Inflammatory macrophage treated with lipopolysaccharide for 4 hours (primary cell): ENCODE measurements at places on chromosomes 3 and 15.

DNA sequence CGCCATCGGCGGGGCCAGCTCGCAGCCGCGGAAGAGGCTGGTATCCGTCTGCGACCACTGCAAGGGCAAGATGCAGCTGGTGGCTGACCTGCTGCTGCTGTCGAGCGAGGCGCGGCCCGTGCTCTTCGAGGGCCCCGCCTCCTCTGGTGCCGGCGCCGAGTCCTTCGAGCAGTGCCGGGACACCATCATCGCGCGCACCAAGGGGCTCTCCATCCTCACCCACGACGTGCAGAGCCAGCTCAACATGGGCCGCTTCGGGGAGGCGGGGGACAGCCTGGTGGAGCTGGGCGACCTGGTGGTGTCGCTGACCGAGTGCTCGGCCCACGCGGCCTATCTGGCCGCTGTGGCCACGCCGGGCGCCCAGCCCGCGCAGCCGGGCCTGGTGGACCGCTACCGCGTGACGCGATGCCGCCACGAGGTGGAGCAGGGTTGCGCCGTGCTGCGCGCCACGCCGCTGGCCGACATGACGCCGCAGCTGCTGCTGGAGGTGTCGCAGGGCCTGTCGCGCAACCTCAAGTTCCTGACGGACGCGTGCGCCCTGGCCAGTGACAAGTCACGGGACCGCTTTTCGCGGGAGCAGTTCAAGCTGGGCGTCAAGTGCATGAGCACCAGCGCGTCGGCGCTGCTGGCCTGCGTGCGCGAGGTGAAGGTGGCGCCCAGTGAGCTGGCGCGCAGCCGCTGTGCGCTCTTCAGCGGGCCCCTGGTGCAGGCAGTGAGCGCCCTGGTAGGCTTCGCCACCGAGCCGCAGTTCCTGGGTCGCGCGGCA lies 1.8 kb downstream of the TLNRD1 start:
- no peak for DNase-seq

DNA sequence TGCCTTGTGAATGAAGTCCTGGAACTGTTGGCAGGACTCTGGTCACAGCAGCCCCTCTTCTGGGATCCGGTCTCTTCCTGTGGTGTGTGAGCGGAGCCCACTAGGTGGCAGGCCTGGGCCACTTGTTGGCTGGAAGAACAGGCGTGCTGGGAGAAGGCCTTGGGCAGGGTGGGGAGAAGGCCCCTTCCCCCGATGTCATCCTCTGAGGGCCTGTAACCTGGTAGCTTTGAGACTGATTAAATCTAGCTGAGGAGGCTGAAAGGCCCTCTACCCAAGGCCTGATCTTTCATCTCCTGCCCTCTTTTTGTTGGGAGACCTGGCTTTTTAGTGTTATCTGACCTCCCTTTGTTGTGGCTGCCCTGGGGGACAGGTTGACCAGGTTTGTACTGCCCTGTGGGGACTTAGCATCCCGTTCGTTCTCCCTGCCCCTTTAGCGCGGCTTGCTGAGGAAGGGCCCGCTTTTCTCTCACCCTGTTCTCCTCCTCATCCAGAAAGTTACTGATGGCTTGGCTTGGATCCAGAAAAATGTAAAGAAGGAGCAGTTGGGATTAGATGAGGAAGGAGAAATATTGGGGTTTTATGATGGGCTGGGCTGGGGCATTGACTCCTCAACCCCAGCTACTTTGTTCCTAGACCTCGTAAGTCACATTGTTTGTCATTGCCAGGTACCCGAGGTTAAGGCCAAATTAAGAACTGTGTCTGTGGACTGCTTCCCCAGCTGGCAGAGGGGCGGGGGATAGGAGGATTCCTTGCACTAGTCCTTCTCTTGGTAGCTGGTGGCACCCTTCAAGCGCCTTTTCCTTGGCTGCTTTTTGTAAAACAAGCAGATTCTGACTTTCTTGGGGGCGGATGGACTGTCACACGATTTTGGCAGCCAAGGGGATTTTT lies 48.5 kb downstream of the CHCHD6 start:
- peak; percentile 71 for DNase-seq

GRCh38 chr3:137222736-137223225 lies 265.0 kb downstream of the IL20RB start:
- no peak for DNase-seq

GRCh38 chr3:140754936-140755335 lies 77.1 kb downstream of the TRIM42 start:
- DNase-seq: no peak

- no peak for DNase-seq
Measured at GRCh38 chr3:168001244-168001643, 94.5 kb downstream of the GOLIM4 start.

DNA sequence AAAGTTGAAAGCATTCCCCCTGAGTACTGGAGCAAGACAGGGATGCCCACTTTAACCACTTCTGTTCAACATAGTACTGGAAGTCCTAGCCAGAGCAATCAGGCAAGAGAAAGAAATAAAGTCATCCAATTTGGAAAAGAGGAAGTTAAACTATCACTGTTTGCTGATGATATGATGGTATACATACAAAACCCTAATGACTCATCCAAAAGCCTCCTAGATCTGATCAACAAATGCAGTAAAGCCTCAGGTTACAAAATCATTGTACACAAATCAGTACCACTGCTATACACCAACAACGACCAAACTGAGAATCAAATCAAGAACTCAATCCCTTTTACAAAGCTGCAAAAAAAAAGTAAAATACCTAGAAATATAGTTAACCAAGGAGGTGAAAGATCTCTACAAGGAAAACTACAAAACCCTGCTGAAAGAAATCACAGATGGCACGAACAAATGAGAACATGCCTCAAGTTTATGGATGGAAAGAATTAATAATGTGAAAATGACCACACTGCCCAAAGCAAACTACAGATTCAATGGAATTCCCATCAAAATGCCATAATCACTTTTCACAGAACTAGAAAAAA lies 40.3 kb downstream of the RPL39L start:
- DNase-seq: peak; percentile 56

- no peak for DNase-seq
Measured at GRCh38 chr15:100588638-100589242, 13.2 kb downstream of the LINS1 start.

GRCh38 chr15:29516929-29517328 lies 247.3 kb upstream of the NSMCE3 start:
- no peak for DNase-seq

- DNase-seq: peak; percentile 69
Measured at GRCh38 chr3:46936733-46937250, 39.8 kb downstream of the CCDC12 start.

- no peak for DNase-seq
Measured at GRCh38 chr3:177705976-177706823, 508.9 kb upstream of the TBL1XR1 start.

GRCh38 chr3:172029425-172030098 lies 9.8 kb upstream of the FNDC3B start:
- peak; percentile 17 for DNase-seq

DNA sequence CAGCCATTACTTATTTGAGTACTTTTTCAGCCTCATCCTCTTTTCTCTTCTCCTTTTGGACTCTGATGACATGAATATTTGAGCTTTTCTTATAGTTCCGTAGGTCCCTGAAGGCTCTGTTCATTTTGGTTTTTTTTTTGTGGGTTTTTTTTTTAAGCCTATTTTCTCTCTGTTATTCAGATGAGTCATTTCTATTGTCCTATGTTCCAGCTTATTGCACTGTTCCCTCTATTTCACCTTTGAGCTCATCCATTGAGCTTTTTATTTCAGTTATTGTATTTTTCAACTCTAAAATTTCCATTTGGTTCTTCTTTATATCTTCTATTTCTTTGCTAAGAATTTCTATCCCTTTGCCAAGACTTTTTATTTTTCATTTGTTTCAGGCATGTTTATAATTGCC lies 7.2 kb upstream of the MGLL start:
- no peak for DNase-seq

DNA sequence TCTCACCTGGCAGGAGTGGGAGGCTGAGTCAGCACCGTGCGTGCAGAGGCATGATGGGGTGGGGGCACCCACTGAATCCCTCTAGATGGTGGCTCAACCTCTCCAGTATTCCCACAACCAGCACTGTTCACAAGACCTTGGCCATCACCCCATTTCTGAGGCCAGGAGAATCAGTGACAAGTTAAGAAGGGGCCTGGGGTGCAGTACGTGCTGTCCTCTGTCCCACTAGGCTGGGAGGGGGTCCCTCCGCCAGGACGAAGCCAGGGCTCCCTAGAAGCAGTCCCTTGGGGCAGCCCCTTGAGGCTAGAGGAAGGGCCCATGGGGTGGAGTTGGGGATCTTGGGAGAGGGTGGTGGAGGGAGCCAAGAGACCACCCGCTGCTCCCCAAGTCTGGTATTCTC lies 4.8 kb downstream of the MYL3 start:
- no peak for DNase-seq

- no peak for DNase-seq
Measured at GRCh38 chr3:147414390-147415138, 5.4 kb downstream of the ZIC1 start.

- no peak for DNase-seq
Measured at GRCh38 chr15:49082960-49083359, 36.7 kb upstream of the SECISBP2L start.

DNA sequence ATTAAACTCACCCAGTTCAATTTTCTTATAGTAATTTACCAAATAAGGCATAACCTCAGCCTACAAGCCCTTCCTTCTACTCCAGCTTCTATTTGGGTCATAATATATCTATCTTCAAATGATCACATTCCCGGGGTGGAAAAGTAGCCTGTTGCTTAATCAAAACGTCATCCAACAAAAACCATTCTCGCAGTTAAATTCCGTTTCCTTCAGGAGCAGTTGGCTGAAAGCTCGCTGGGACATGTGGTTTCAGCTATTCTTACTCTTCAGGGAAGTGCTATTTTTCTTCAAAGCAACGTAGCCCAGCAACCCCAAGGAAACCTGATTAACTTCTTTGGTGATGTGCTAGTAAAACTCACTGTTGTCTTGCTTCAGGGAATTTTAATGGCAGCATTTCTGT lies 59.6 kb downstream of the MAGI1 start:
- DNase-seq: no peak

- DNase-seq: peak; percentile 92
Measured at GRCh38 chr3:105907777-105908176, 39.0 kb upstream of the CBLB start.

- peak; percentile 22 for DNase-seq
Measured at GRCh38 chr3:53346514-53346913, 829 bp downstream of the DCP1A start.

DNA sequence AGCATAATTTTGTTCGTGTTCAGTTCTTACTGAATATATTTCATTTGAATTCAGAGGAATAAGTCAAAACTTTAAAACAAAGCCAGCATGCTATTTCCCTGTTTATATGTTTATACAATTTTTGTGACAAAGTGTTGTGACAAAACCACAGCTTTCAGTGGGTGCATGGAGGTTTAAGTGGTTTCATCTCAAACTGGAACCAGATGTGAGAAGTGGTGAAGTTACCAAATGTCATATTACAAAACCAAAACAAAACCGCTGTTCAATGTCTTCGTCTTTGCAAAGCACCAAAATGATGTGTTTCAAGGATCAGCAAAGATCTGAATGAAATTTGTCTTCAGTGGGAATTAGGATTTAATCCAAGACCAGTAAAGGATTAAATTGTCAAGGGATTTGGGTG lies 59.3 kb upstream of the OSTN start:
- DNase-seq: peak; percentile 50

DNA sequence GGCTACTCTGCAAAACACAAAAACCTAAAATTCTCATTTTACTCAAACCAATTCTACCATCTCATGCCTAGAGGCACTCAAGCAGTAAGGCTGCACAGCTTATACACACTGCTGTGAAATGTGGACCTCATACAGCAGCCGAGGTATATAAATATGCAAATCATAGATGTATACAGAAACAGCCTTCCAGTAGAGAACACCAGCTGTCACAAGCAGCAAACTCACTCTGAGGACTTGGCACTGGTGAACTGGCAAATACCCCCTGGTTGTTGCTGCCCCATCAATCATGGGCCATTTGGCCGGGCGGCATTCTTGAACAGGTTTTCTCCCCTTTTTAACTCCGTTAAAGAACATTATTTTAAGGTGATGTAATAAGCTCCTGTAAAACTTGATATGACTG lies 378.0 kb downstream of the LSAMP start:
- no peak for DNase-seq

GRCh38 chr3:14391033-14391432 lies 11.4 kb upstream of the SLC6A6 start:
- peak; percentile 87 for DNase-seq

DNA sequence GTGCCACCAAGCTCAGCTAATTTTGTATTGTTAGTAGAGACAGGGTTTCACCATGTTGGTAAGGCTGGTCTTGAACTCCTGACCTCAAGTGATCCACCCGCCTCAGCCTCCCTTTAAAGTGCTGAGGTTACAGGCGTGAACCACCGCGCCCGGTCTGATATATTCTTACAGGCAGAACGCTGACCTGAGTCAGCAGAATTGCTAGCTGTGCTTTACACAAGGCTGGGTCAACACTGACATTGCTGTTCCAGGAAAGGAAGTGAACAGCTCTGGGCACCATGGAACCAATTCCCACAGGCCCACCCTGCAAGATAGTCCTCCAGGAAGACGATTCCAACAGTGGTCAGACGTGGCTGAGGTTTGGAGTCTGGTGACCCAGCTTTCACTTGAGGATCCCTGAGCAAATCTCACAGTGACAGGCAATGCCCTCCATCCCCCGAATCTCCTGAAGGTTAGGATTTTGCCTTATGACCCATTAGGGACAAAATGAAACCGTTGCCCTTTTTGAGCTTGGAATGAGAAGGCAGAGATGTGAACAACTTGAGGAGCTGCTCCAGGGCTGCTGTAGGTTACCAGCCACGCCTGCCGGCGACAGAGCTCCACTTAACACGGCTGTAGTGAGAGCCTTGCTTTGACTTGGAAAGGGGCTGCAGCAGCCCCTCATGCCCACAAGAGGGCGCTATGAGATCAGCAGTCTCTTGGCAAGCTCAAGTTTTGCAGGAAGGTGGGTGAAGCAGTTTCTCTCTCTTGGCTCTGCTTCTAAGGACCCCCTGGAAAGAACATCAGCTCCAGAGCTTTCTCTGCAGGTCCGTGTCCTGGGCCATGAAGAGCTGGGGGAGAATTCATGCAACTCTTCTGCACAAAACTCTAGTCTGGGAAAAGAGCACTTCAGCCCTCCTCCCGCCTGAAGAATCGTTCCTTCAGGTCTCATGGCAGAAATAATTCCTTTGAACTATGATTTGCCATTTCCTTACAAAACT lies 74.1 kb downstream of the SENP2 start:
- DNase-seq: peak; percentile 70

- DNase-seq: peak; percentile 62
Measured at GRCh38 chr3:12557473-12558100, 700 bp downstream of the MKRN2 start.

GRCh38 chr3:59551834-59552233 lies 502.0 kb upstream of the CFAP20DC start:
- no peak for DNase-seq

- no peak for DNase-seq
Measured at GRCh38 chr3:179603831-179604230, 607 bp downstream of the MRPL47 start.

GRCh38 chr3:156602424-156602823 lies 47.5 kb upstream of the SSR3 start:
- DNase-seq: peak; percentile 56

GRCh38 chr3:9351709-9352126 lies 11.1 kb upstream of the THUMPD3 start:
- no peak for DNase-seq
